ENCODE measurements at places on chromosomes 4 and X. TPM values are rescaled to one million over a fixed set of nuclear protein-coding genes. Genes with fewer than 3 reads are reported as not detected.

ABLIM2 gene
- polyA plus RNA-seq = 5.9 TPM

UBE2K gene
- polyA plus RNA-seq = 29.5 TPM

FRAS1 gene
- 0.27 TPM for polyA plus RNA-seq

GPC4 gene
- 18.3 TPM for polyA plus RNA-seq

TLR2 gene
- polyA plus RNA-seq = 10.4 TPM

- DNase-seq = no peak
These were observed 2.3 kb upstream of the MAB21L2 start for GRCh38 chr4:150579551-150580234.

DNA sequence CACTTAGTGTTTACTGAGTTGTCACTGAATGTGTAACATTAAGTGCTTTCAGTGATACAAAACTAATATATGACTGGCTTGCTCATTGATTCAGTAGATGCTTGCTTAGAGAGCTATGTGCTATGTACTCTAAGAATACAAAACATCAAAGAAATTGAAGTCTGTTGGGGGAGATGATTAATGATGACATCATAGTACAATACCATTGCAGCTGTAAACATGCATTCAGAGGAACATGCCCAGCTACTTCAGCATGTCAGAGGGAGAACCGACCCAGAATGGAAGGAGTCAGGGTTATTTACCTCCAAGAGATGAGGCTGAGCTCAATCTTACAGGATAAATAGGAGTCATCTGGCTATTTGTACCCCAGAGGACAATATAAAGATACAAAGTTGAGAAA is 290.8 kb downstream of the TENM3 start:
- DNase-seq = no peak

- DNase-seq = no peak
These were observed 223.0 kb downstream of the NSUN7 start for GRCh38 chr4:40972722-40973121.

- DNase-seq = no peak
These were observed 2.6 kb downstream of the DTHD1 start for GRCh38 chr4:36283912-36284465.

GRCh38 chr4:108244606-108245005 is 75.9 kb upstream of the LEF1 start:
- no peak for DNase-seq

DNA sequence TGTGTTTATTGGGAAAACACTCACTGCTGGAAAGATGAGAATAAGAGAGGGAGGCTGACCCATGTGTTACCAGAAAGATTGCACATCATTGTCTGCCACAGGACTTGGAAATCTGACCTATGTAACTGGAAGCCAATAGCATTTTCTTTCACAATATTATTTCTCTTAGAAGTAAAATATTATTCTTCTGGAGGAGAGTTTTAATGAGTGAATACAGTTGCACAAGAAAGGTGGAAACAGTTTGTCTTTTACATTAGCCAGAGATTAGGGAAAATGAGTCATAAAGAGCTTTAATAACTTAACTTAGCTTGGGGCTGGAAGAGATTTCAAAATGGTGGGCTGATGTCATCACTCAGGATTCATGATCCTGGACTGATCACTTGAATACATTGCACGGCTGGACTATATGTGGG is 31.5 kb upstream of the LNX1 start:
- DNase-seq = no peak

GRCh38 chr4:188606635-188607034 is 467.4 kb downstream of the TRIML1 start:
- DNase-seq = no peak

- no peak for DNase-seq
These were observed 17.6 kb downstream of the BLOC1S4 start for GRCh38 chr4:6733358-6734164.

DNA sequence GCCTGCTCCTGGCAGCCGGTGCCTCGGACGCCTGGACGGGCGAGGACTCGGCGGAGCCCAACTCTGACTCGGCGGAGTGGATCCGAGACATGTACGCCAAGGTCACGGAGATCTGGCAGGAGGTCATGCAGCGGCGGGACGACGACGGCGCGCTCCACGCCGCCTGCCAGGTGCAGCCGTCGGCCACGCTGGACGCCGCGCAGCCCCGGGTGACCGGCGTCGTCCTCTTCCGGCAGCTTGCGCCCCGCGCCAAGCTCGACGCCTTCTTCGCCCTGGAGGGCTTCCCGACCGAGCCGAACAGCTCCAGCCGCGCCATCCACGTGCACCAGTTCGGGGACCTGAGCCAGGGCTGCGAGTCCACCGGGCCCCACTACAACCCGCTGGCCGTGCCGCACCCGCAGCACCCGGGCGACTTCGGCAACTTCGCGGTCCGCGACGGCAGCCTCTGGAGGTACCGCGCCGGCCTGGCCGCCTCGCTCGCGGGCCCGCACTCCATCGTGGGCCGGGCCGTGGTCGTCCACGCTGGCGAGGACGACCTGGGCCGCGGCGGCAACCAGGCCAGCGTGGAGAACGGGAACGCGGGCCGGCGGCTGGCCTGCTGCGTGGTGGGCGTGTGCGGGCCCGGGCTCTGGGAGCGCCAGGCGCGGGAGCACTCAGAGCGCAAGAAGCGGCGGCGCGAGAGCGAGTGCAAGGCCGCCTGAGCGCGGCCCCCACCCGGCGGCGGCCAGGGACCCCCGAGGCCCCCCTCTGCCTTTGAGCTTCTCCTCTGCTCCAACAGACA is 4.4 kb downstream of the SOD3 start:
- DNase-seq = no peak

DNA sequence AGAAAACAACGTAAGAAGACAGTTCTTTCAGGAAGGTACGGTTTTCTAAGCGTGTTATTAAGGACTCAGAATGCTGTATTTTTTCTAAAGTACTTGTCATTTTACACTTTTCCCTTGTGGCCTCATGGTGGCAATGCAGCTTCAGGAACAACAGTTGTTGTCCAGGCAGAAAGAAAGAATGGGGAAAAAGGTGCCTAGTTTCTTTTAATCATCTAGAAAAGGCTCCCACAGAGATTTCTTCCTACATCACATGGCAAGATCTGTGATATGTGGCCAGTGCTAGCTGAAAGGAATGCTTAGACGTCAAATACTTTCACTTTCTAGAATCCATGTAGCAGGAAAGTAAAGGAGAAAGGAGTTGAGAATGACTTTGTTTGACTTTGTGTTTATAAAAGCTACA is 49.0 kb upstream of the TRAM1L1 start:
- DNase-seq = peak; percentile 21

GRCh38 chr4:39259571-39260330 is 77.4 kb downstream of the WDR19 start:
- DNase-seq = no peak

DNA sequence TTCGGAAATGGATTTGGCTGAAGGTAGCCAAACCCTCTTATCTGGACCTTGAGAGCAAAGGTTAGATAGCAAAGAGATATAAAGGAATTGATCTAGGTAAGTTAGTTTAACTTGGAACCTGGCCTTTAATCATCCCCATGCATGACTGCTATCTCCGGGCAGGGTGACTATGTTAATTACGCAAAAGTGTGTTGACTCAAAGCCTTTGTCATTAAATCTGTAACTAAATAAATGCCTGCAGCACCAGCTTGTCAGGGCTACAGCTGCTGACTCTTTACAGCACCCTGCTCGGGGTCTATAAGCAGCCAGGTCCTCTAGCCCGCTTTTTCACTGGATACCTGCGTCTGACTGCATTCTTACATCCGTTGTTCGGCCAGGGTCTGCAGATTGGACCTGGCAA is 201.7 kb downstream of the TBCK start:
- no peak for DNase-seq

GRCh38 chrX:149493567-149494562 is 11.2 kb downstream of the IDS start:
- DNase-seq = no peak

DNA sequence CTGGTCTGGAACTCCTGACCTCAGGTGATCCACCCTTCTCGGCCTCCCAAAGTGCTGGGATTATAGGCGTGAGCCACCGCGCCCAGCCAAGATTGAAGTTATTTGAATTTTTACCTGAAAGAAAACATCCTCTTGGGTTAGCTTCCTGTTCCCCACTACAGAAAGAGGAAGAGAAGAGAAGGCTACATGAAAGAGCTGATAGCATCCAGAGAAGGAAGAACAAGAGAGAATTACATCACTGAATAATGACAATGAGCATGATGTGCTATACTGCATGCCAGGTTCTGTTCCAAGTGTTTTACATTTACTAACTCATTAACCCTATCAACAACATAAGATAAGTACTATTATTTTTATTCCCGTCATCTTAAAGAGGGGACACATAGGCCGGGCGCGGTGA is 11.5 kb upstream of the TBC1D1 start:
- no peak for DNase-seq

DNA sequence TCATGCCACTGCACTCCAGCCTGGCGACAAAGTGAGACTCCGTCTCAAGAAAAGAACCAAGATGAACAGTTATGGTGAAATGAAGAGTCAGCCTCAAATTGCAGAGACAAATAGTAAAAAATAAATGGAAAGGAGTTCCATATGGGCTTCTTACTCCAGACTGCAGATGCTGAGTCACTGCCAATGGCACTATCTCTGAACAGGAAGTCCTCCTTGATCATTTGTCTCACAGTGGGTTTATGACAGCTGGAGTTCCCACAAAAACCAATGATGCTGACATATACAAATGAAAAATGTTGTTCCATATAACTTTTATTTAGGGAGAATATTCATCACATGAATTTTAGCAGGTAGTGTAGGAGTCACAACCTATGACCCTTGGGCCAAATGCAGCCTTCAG is 631.6 kb downstream of the PCDH18 start:
- no peak for DNase-seq

GRCh38 chr4:122099896-122100295 is 52.2 kb upstream of the BLTP1 start:
- DNase-seq = no peak

- no peak for DNase-seq
These were observed 34.2 kb downstream of the IDS start for GRCh38 chrX:149470955-149471354.

- no peak for DNase-seq
These were observed 19.7 kb upstream of the FHIP1A start for GRCh38 chr4:151389311-151389710.

DNA sequence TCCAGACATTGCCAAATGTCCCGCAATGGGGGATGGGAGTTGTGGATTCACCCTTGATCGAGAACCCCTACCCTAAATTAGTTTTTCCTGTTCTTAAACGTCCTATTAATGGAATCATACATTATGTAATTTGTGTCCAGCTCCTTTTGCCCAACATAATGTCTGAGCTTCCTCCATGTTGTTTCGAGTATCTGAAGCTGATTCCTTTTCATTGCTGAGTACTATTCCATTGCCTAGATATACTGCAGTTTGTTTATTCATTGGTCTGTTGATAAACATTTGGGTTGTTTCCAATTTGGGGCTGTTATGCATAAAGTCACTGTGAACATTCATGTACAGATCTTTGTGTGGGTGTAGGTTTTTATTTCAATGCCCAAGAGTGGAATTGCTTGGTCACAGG is 251.3 kb downstream of the BCOR start:
- no peak for DNase-seq

DNA sequence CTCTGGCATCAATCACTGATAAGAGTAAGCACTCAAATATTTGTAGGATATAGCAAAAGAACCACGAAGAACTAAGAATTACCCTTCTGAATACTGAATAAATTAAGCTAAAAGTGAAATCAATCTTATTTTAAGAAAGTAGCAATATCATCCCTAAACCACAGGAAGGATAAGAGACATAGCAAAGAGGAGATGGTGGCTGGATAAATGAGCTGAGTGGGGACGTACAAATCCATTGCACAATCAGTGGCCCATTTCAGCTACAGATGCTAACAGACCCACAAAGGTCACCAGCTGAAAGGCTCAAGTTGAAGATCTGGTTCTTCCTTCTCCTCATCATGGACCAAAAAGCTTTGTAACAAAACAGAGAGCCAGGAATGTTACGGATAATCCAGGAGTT is 77.1 kb downstream of the SLC9A7 start:
- DNase-seq = no peak
